ENCODE measurements at places on chromosomes 1 and 21.

- no peak for DNase-seq
Observed at GRCh38 chr21:15893902-15894301, 164.1 kb downstream of the USP25 start.

DNA sequence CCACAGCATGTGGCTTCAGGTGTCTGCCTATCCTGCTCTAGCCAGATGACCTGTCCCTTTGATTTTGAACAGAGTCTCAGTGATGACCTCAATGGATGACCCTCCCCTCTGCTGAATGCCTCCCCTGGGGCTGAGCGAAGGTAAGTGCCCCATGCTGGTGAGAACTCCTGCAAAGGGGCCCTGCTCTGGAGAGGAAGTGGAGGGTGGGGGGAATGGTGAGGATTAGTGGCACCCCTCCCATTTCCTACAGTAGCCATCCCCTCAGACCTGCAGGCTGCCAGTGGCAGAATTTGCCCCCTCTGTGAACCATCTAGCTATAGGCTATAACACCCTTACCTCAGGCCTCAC lies 3.7 kb upstream of the PMVK start:
- DNase-seq: no peak

GRCh38 chr21:26883768-26884167 lies 38.6 kb upstream of the ADAMTS1 start:
- DNase-seq: no peak

DNA sequence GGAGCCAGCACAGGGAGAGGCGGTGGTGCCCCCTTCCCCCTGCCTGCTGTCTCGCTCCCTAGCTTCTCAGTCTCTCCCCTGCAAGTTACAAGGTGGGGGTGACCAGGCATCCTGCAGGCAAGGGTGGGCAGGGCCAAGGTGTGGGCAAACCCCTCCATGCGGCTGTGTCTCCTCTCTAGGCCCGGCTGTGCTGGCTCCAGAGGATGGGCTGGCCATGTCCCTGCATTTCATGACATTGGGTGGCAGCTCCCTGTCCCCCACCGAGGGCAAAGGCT lies 14.6 kb downstream of the NTRK1 start:
- no peak for DNase-seq

DNA sequence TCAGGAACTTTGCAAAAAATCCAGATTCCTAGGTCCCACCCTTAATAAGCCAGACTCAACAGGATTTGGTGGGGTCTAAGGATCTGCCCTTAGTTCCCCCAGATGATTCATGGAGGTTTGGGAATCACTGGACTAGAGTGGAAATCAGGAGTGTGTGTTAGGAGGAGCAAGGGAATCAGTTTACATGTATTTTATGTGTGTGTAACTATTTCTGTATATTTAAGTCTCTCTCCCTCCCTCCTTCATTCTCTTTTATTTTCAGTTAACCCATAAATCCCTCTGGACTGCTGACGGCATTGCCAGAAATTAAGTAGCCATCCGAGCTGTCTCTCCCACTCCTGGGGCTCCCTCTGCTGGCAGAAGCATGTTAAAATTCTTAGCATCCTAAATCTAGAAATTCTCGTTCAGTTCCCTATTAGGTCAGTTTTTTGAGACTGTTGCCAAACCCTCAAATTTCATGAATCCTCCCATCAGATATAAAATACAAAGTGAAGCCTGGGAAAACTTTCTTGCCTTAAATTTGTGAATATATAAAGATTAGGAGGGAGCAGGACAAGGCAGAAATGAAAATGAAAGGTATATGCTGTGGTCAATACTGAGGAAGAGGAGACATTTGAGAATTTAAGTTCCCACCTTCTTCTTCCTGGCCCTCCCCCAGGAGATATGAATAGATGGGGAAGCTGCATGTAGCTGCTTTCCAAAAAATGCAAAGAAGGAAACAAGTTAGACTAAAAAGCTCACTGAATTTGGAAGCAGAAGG lies 11.7 kb upstream of the HSD11B1 start:
- peak; percentile 29 for DNase-seq

- no peak for DNase-seq
Observed at GRCh38 chr1:42163114-42163513, 1.4 kb downstream of the GUCA2A start.

DNA sequence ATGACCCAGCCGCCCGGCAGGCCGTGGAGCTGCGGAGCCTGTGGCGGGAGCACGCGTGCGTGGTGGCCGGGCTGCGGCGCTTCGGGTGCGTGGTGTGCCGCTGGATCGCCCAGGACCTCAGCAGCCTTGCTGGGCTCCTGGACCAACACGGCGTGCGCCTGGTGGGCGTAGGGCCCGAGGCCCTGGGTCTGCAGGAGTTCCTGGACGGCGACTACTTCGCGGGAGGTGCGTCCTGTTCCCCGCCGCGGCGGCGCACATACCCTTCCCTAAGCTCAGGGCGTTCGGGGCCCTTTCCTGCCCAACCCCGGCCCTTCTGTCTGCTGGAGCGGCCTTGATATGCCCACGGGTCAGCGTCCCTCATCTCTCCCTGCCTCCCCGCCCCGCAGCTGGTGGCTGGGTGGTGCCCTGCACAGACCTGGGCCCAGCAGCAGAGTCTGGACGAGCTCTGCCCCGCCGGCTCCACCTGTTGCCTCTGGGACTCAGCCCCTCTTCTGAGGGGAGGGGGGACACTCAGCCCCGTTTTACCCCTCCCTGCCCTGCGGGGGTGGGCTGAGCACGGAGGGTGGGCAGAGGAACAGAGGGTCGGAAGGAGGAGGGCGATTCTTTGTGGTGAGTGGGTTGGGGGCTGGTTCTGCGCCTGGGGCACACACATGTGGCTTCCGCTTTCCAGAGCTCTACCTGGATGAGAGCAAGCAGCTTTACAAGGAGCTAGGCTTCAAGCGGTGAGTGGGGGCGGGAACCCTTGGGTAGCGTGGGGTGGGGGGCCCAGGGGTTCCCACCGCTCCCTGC lies 688 bp downstream of the PRXL2B start:
- DNase-seq: no peak

- DNase-seq: no peak
Observed at GRCh38 chr1:37288900-37289299, 185.5 kb upstream of the ZC3H12A start.

GRCh38 chr1:95086949-95087533 lies 14.3 kb upstream of the ALG14 start:
- DNase-seq: no peak

DNA sequence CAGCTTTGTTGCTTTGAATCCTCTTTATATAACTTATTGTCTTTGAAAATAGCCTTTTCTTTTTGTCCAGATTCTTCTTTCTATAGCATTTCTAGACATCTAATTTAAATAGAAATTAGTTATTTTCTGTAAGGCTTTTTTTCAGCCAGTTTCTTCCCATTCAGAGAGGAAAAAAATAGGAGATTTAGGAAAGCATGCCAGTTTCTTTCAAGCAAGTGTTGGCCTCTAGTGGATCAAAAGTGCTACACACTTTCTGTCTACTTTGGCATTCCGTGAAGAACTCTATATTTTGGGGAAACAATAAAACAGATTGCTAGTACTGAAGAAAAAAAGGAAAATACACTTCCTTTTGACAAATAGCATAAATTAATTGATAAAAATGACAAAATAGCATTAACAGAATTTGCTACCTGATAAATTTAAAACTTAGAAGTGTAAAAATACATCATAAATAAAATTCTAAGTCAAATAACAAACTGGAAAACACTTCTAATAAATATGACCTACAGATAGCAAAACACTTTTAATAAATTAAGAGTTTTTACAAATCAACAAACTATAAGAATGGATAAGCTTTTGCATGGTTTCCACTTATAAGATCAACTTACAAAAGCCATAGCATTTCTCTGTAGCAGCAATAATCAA lies 13.1 kb upstream of the EXO1 start:
- no peak for DNase-seq

GRCh38 chr1:32361674-32362473 lies 411 bp downstream of the FAM229A start:
- no peak for DNase-seq

DNA sequence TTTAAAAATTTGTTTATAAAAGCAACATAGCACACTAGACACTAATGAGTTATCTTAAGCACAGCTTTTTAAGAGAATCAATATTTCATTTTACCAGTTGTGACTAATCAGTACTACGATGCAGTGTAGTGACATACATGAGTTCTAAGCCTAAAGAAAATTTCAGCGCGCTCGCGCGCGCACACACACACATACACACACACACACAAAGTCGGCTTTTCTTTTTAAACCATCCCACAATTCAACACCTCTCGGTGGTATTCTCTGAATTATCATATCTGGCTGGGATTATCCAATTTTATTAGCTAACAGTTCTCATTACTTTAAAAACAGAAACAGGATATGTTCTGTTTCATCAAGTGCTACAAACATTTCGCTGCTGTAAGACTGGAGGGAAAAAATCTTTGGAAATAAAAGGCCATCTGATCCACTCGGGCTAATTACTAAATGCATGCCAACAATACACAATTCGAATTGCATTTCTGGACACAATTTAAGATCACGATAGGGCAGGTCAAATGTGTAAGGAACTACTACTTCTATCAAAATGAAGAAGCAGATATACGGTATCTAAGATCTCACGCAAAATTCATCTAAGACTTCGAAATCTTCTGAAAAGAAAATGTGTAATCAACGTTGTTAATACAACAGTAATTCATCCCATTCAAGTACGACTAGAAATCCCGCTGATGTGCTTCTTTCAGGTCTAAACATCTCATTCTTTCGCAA lies 1.2 kb downstream of the TUT4 start:
- DNase-seq: no peak

GRCh38 chr1:172658871-172659453 lies at the start of gene FASLG:
FASLG (plus strand) TSS chr1:172659103; CDS start chr1:172659202, 99 bp downstream.
- DNase-seq: no peak

- no peak for DNase-seq
Observed at GRCh38 chr1:66132324-66132723, 339.6 kb downstream of the PDE4B start.

GRCh38 chr1:93829061-93829460 lies 49.9 kb downstream of the DNTTIP2 start:
- no peak for DNase-seq

DNA sequence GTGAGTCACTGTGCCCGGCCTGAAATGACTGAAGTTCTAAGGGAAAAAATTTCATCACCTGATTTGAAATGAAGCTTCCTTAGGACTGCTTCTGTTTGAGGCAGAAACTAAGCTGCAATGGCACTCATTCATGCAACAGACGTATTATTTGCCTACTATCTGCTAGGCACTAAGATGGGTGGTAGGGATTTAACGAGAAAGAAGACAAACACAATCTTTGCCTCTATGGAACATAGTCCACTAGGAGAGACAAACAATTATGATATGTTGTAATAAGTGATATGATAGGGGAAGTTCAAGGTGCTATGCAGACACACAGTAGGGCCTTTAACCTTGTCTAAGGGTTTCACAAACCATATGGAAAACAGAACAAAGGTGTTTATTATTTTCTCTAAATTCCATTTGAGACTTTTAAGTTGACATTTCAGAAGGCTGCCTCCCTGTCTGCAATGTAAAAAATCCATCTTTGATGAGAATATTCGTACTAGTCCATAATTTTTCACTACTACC lies 11.3 kb downstream of the LIX1L start:
- no peak for DNase-seq

DNA sequence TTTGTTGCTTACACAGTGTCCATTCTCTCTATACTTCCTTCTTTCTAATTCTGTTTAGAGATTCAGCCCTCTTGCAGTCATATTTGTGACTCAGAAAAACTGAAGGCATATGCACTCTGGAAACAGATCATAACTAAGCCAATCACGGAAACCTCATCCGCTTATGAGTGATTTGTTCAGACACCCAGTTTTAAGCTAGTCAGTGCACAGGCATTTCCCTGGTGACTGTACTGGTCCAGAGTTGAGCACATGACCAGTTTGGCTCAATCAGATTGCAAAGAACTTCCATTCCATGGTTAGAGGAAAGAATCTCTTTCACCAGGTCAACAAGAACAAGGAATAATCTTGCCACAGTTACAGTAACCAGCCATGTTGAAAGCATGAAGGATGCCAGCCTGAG lies 69.2 kb upstream of the SGIP1 start:
- DNase-seq: no peak

- DNase-seq: no peak
Observed at GRCh38 chr1:55589671-55590297, 374.6 kb upstream of the USP24 start.

- no peak for DNase-seq
Observed at GRCh38 chr1:245279346-245279745, 124.6 kb downstream of the KIF26B start.

- DNase-seq: no peak
Observed at GRCh38 chr21:18252680-18253079, 8.0 kb downstream of the CHODL start.

DNA sequence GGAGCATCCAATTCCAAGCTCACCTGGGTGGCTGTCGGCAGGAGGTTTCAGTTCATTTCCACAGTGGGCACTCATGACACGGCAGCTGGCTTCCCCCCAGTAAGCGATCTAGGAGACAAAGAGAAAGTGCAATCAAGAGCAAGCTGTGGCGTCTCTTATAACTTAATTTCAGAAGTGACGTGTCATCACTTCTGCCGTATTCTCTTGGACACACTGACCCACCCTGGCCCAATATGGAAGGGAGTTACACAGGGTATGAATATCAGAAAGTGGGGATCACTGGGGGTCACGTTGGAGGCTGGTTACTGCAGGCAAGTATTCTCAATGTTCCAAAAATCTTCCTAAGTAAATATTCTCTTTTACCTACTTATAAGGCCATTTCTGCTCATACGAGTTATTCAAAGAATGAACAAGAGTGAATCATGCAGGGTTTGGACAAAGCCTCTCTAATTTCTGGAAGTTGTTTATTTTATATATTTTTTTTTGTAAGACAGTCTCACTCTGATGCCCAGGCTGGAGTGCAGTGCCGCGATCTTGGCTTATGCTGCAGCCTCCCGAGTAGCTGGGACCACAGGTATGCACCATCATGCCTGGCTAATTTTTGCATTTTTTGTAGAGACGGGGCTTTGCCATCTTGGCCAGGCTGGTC lies 46.5 kb upstream of the GREM2 start:
- DNase-seq: no peak

GRCh38 chr1:231719485-231720183 lies 93.0 kb downstream of the DISC1 start:
- DNase-seq: no peak

GRCh38 chr1:41492341-41492848 lies 7.9 kb upstream of the EDN2 start:
- DNase-seq: peak; percentile 2

DNA sequence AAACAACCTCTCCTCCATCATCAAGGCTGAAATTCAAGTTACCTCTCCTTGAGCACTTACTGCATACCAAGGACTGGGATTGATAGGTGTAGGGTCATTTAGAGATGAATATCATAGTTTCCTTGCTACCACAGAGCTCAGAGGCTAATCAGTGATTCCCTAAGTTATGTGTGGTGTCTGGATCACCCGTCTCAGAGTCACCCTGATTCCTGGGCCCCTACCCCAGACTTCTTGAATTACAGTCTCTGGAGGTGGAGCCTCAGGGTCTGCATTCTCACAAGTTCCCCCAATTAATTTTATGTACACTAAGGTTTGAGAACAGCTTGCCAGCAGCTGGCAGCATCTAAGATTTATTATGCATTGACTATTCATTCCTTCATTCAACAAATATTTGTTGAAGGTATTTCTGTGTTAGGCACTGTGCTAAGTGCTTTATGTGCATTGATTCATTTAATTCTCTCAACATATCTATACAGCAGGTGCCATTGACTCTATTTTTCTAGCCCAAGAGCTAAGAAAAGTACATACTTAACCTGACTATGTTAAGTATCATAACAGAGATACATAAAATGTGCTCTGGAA lies 182.9 kb upstream of the FGGY start:
- DNase-seq: no peak
